ENCODE measurements at places on chromosomes 5 and 9. TPM values are rescaled to one million over a fixed set of nuclear protein-coding genes. Genes with fewer than 3 reads are reported as not detected.

- no peak for DNase-seq
Measured at GRCh38 chr9:86376016-86376415, 21.8 kb upstream of the TUT7 start.

GRCh38 chr9:121917375-121918335 is 175.5 kb downstream of the TTLL11 start:
- DNase-seq: no peak

DNA sequence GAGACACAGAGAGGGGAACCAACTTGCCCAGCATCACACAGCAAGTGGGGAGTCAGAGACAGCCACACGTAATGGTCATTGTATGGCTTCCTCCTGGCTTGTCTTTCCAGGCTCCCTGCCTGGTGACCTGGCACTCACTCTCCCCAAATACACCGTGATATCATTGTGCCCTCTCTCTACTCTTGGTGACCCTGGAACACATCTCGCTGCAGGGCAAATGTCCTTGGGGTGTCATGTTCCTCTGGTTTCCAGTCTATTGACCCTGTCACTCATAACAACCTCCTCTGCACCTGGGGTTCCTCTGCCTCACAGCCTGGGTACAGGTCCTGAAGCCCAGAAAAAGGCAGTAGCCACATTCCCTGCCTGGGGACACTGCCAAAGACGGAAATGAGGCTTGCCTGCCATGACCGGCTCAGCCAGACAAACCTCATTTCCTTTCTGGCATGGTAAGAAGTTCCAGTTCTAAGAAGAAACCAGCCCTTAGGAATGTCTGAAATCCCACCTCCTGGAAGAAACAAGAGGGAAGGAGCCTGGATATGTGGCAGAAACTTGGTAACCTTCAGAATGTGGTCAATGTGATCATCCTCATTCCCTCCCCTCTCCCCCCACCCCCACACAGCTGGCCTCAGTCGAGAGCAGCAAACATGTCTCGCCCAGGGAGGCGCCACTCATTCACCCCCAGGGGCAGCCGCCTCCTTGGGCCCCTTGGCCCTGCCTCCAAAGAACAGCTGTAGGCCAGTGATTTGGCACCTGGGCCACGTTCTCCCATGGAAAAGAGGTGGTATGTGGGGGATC is 30.6 kb upstream of the SMU1 start:
- peak; percentile 29 for DNase-seq

GRCh38 chr5:4082966-4083564 is 487.4 kb downstream of the IRX1 start:
- DNase-seq: no peak

DNA sequence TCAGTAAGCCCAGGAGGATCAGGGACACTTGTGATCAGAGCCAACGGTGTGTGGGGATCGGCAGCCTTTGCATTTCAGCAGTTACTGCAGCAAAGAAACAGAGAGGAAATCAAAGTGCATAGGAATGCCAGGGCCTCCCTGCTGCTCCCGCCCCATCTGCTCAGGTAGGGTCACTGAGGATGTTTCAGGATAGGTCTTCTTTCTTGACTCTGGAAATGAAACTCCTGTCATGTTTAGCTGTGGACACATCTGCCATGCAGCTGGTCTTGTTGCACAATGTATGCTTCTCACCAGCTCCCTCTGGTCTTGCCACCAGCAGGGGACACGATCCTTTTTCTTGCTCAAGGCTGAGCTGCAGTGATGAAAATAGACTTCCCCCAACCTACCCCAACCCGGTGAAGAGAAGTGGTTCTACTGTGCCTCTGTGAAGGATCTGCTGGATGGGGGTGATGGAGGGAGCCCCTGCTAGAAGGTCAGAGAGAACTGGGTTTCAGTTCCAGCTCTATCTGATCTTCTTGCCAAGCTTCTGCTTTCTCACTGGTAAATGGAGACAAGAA is 185.2 kb upstream of the KLF4 start:
- no peak for DNase-seq

GRCh38 chr5:100505984-100506670 is 29.0 kb upstream of the FAM174A start:
- no peak for DNase-seq

- no peak for DNase-seq
Measured at GRCh38 chr5:176770431-176770830, 39.9 kb upstream of the UNC5A start.

- DNase-seq: no peak
Measured at GRCh38 chr5:68711293-68712200, 382.3 kb upstream of the SLC30A5 start.

GRCh38 chr9:91945277-91946085 is 4.5 kb downstream of the ROR2 start:
- DNase-seq: peak; percentile 54

DNA sequence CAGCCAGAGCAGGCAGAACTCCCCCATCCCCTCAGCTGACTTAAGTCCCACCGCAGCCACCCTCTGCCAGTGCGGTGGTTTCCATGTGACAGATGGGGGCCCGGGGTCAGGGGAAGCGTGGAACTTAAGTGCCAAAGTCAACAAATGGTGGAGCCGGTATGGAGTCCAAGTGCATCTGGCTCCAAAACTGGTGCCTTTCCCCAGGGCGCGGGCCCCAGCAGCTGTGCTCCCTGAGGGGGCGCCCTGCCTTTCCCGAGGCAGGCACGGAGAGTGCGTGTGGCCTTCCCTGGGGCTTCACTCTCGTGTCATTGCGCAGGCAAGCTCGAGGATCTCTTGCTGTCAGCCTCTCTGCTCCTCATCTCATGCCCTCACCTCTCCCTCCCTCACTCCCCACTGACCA is 33.8 kb downstream of the SLC46A2 start:
- DNase-seq: no peak

- no peak for DNase-seq
Measured at GRCh38 chr9:35847792-35848572, 19.0 kb downstream of the TMEM8B start.

DNA sequence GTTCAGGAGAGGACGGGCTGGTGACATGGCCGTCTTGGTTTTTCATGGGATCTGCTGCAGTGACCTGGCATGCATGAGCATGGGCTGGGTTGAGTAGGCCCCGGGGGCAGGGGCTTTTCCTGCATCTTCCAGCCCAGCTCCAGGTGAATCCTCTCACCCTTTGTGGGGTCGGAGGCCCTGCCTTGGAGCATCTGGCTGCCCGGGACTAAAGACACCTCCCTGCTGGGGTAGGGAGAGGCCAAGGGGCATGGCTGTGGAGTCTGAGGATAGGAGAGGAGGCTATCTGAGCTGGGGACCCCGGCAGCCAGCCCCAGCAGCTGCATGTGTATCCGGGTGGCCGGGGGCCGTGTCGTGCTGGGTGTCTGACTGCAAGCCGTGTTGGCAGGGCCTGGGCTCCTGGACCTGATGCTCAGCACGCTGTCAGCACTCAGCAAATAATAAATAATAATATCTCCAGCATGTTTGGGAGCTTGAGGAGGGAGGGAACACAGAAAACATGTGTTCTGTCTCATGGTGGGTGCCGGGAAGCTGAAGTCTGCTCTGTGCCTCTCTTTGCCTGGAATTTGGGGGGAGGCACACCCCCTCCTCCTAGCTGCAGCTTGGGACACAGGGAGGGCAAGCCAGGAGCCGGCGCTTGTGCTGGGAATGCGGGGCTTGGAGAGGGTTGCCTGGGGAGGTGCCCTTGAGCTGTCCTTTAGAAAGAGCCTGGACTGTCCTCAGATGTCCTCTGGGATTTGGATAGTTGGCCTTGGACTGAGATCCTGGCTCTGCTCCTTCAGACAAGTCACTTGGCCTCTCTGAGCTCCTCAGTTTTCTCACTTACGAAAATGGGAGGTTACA is 28.4 kb upstream of the PITX1 start:
- DNase-seq: no peak

Gene SAXO1
- total RNA-seq: 0.03 TPM

Data from mucosa of gallbladder (tissue), 1 donor.